ENCODE measurements at places on chromosomes 3 and 15.

DNA sequence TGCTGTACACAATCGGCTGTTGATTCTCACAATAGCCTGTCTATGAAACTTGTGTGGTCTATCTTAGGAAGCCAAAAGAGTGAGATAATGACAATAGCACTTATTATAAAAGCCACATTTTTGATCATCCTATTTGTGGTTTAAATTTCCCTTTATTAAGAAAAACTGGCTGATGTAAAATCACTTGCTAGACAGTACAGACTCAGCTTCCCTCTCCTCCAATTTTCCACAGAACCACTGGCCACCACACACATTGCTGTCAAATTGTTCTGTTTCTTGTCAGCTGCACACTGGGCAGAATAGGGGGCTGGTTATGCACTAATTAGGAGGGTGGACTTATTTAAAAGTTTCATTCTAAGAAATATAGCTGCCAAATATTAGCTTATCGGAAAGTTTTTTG, 425.9 kb downstream of the EPHA3 start:
- DNase-seq, result no peak

DNA sequence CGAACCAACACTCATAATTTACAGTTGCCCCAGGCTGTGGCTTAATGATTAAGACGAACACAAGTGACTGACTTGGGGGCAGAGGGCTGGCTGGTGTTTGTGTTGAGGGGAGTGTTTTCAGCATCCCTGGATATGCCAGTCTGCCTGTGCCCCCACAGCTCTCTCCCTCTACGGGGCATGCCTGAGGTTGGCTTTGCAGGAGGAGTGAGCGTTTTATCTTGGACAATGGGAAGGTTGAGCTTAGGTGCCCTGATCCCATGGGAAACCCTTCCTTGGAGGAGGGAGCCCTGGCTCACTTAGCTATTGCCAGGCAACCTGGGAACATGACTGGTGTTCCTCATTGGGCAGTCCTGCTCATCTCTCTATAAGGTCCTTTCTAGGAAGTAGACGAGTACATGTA, 17.6 kb downstream of the FAM107A start:
- no peak for DNase-seq

- DNase-seq, result no peak
Measured at GRCh38 chr3:24199300-24199699, 254.2 kb downstream of the NR1D2 start.

DNA sequence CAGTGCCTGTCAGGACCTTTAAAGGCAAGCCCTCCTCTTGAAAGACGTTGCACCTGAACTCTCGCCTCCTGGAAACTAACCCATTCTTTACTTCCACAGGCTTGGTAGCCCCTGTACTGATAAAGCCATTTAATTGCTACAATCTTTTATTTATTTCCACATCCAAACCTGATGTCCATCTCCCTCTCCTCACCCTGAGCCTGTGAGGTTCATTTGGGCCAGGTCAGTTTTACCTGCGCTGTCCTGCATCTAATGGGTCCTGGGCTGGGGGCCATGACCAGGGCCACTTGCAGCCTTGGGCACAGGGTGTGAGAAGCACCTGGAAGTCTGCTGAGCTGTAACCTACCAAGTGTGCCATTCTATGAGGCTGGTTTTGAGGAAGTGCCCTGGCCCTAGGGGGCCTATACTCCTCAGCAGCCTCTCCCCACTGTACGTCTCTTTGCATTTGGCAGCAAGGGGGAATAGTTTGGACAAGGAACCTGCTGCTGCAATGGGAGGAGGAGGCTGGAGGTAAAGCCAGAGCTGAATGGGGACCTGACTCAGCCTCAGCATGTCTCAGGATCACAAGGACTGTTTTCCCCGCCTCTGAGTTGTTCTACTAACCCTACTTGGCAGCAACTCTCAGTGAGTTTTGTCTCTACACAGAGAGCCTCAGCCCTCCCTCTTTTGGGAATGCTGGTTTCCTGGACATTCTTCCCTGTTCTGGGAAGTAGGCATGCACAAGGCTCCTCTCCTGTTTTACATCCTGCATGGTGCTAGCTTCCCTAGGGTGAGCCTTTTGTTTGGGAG, 53.8 kb downstream of the WDR76 start:
- DNase-seq, result no peak

- DNase-seq, result no peak
Measured at GRCh38 chr3:30648670-30649357, 42.4 kb downstream of the TGFBR2 start.

DNA sequence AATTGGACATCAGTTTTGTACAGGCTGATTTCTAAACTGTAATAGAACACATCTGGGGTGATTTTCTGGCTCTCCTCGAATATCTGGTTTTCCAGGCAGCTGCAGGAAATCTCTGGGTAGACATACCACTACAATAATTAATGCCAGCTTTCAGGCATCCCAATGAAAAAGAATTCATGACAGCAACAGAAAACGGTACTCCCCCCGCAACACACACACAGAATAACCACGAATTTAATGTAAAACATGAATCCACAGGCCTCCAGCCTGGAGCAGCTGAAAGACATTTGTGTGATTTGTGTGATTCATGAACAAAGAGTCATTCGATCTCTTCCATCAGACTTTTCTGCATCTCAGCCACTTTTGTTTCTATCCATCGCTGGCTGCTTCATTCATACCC, 262.2 kb downstream of the MAGI1 start:
- no peak for DNase-seq
